C1 segment of cervical spinal cord (tissue), 14 donors: ENCODE measurements at places on chromosomes 2 and 18.

DNA sequence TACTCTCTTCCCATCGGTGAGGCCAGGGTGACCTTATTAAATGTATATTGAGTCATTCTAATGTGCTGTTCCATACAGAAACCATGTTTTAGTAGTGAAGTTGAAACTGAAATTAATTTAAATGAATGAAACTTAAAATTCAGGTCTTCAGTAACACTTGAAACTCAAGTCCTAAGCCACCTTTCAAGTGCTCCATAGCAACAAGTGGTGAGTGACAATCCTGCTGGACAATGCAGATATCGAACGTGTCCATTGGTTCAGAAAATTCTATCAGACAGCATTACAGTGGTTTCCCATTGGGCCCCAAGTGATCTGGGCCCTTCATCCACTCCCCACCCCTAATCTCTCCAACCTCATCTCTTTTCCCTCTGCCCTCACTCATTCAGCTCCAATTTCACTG is 48.7 kb downstream of the HNMT start:
- DNase-seq: no peak

GRCh38 chr18:49169037-49169521 is 218.3 kb upstream of the SMAD7 start:
- DNase-seq: peak; percentile 15

DNA sequence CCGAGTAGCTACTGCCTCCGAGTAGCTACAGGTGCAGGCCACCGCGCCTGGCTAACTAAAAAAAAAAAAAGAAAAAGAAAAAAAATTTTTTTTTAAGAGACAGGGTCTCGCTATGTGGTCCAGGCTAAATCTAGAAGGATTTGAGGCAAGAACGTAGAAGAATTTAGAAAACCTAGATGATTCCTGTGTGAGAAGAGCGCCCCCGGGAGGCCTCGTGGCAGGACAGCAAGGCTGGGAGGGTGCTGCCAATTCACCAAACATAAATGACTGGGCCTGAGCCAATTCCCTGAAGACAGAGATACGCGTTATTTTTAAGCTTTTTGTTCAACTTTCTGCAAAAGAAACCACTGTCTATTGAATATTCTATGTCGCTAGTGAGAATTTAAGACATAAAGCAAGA is 90.1 kb upstream of the TGFA start:
- no peak for DNase-seq

DNA sequence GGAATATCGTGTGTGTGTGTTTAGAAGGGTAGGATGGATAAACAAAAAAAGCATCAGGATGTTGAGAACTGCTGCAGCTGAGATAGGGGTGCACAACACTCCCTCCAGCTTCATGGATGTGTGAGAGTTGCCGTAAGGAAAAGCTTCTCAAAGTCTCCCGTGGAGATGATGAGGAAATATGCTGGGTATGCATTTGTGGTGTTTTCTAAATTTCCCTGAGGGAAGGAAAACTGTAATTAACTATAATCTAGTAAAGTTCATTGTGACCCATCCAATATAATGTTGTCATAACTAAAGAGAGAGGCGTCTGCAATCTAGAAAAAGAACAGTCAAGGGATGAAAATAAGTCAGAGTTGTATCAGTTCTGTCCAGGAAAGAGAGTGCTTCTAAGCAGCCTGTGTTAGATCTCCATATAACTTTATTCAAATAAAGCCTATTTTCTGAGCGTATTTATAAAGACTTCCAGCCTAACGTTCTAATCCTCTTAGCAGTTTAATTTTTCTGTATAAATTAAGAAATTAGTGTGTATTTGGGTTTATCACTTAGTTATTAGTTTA is 7.3 kb upstream of the LMAN2L start:
- no peak for DNase-seq

- DNase-seq: no peak
These were observed 97.2 kb downstream of the TDRD15 start for GRCh38 chr2:21220930-21221329.

GRCh38 chr2:182824056-182824766 is 42.2 kb downstream of the FRZB start:
- no peak for DNase-seq

GRCh38 chr18:72908181-72908580 is 40.4 kb upstream of the NETO1 start:
- DNase-seq: no peak

DNA sequence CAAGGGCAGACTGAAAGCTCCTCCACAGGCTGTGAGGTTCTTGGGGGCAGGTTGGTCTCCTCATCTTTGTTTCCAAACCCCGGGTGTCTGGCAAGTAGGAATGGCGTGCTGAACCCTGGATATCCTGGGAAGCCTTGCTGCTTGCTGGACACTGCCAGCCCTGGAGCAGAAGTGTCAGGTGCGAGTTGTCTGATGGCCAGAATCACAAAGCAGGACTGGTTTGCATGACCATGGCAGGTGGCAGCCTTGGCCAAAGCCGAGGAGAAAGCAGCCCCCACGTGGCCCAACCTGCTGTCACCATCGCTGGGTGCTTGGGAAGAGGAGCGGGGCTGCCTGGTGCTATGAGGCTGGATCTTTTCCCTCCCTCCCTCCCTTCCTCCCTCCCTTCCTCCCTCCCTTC is 309.5 kb upstream of the HS6ST1 start:
- no peak for DNase-seq

GRCh38 chr18:46623541-46623940 is 33.5 kb downstream of the LOXHD1 start:
- no peak for DNase-seq

- DNase-seq: no peak
These were observed 67.5 kb upstream of the DTNB start for GRCh38 chr2:25740810-25741381.

DNA sequence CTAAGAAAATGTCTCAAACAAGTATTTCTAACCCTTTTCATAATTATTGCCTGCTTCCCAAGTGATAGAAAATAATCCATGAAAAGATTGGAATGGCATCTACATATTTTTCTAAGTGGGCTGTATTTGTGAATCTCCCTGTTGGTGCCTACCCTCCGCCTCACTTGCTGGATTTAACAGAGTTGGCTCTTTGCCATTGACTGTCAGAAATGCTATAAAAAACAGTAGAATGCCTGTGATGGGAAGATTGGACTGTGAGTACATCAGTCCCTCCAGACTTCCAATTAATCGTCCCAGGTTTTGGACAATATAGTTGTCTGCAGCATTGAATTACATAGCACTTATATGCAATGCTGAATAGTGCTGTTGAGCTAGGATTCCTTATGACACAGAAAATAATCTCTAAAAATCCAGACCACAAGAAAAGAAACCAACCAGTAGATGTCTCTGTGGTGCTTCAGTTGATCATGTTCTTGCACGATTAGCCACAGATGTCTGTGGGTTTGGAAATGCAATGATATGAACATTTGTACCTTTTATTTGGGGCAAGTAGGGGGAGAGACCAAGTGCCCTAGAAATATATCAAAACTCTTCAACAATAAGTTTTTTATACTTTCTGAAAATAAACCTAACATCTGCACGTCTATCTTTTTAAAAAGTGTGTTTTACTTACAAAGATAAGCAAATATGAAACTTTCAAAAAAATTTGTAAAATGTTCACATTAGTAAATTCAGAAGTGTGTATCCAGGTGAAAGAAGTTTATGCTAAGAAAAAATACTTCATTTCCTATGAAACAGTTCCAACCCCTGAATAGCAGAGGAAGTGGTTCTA is 88.5 kb downstream of the DYNAP start:
- DNase-seq: no peak

GRCh38 chr2:120647487-120647886 is 88.2 kb upstream of the GLI2 start:
- no peak for DNase-seq

DNA sequence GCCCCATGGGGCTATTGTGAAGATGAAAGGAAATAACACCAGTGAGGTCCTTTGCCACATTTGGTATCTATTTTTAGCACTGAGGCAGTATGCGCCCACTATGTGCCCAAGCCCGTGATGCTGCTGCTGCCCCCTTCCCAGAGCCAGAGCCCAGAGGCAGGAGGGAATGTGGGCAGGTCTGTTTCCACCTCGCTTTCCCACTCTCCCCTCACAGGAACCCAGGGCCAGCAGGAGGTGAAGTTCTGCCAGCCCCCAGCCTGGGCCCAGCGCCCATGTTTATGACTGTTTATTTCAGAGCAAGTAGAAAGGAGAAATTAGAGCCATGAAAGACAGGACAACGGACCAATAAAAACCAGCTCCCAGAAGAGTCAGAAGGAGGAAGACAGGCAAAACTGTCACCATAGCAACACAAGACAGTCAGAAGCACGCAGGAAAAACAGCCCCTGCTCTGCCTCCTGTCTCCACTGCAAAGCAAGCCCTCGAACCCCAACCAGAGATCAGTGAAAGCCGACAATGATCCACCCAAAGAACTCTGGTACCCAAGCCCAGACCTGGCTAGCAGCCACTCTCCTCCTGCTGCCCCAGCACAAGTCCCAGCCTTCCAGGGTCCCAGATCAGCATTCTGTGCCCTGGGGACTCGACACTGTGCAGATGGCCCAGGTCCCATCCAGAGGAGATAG is 1.4 kb downstream of the CYRIA start:
- DNase-seq: peak; percentile 67

GRCh38 chr2:221322741-221323140 is 249.4 kb downstream of the EPHA4 start:
- DNase-seq: no peak

- no peak for DNase-seq
These were observed 67.2 kb upstream of the ACYP2 start for GRCh38 chr2:54048117-54048785.

- DNase-seq: no peak
These were observed 68.3 kb upstream of the IL1R1 start for GRCh38 chr2:102074152-102074783.

GRCh38 chr18:48619501-48619900 is 80.7 kb downstream of the CTIF start:
- no peak for DNase-seq

DNA sequence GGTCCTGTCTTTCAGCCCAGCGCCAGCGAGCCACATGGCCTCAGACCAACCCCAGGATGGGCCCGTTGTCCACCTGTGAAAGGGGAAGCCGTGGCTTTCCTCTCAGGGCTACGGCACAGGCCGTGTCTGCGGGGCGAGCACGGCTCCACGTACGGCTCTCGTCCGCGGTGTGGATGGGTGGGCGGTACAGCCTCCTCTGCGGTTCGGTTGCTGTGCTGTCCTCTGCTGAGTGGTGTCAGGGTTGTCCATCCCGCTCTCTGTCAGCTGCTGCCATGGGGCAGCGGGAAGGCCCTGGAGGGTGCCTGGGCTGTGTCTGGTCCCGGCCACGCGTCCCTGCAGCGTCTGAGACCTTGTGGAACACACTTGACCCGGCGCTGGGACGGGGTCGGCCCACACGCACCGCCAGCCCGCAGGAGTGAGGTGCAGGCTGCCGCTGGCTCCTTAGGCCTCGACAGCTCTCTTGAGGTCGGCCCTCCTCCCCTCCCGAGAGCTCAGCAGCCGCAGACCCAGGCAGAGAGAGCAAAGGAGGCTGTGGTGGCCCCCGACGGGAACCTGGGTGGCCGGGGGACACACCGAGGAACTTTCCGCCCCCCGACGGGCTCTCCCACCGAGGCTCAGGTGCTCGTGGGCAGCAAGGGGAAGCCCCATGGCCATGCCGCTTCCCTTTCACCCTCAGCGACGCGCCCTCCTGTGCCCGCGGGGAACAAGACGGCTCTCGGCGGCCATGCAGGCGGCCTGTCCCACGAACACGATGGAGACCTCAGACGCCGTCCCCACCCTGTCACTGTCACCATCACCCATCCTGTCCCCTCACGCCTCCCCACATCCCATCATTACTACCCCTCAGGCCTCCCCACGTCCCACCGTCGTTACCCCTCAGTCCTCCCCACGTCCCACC is 128.7 kb downstream of the NFATC1 start:
- no peak for DNase-seq

GRCh38 chr18:59810183-59810582 is 89.6 kb upstream of the PMAIP1 start:
- DNase-seq: no peak

- DNase-seq: no peak
These were observed 737 bp upstream of the CYB5A start for GRCh38 chr18:74292541-74292858.

DNA sequence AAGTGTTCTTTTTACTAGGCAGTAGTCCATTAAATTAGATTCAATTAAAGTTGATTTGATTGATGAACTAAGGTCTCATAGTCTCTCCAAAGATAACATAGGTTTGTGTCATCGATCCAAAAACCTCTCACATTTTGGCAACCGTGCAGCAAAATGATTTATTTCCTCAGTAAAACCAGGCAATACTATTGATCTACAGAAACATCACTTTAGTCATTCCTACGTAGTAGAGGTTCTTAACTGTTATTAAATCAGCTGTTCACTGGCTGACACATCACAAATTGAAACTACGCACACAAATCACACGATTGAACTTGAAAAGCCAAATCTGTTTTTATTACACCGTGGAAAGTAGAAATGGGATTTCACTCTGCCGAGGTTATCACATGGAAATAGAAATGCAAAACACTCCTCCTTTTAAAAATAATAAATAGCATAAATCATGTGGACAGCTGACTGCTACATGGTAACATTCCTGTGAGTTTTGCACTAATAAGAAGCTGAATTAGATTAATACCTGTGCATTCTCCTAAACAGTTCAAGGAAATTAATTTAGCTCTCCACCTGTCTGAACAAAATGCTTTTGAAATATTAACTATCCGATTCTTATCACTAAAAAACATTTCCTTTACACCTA is 262.5 kb downstream of the CDH20 start:
- DNase-seq: no peak

DNA sequence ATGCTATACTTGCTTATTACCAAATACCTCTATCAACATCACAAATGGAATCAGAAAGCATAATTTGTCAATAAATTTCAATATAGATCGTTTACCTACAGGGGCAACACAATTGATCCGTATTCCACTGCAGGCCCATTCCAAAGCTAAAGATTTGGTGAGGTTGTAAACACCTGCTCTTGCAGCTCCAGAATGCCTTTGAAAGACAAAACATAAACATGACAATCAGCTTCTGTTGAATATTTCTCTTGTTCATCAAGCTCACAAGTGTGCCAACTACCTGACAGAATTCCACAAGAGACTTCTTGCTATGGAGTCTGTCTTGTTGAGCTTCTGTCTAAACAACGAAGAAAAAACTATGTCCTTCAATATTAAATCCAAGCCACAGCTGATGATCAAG is 30.3 kb downstream of the PECR start:
- DNase-seq: no peak
